ENCODE measurements at places on chromosomes 2 and 18. TPM values are rescaled to one million over a fixed set of nuclear protein-coding genes. Genes with fewer than 3 reads are reported as not detected.

DNA sequence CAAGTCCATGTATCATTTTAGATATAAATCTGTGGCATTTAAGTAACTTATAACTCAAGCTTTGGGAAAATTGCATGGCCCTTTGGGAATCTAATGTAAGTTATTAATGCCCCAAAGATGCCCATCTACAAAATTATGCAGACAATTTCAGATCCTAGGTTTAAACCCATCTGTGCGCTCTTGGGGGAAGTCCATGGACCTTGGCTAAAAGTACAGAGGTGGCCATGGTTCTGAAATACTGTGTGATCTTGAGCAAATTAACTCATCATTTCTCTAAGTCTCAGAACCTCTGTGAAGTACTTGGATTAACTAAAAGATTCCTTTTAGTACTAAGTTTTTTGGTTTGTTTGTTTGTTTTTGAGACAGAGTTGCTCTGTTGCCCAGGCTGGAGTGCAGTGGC, 19.5 kb downstream of the INPP1 start:
- no peak overlapping the region for H3K4me3 ChIP-seq
- no peak for DNase-seq
- peaks cover 28% of the 10 kb centered on the region for H3K4me1 ChIP-seq
- peaks cover 4% of the 10 kb centered on the region for H3K36me3 ChIP-seq

The TRIM54 gene
- not detected for polyA plus RNA-seq

DNA sequence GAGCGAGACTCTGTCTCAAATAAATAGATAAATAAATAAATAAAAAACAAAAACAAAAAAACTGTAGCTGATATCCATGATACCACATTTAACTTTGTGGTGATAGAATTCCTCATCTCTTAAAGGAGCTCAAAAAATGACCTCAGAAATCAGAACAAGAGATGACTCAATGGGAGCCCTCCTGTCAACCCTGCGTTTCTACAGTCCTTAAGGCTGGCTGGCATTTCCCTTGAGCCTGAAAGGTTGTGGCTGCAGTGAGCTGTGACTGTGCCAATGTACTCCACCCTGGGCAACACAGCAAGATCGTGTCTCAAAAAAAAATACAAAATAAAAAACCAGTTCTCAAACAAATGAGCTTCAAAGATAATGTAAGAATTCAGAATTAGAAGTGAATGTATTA, 40.4 kb downstream of the CHST9 start:
- H3K36me3 ChIP-seq = no peaks in the 10 kb centered on the region
- no peak overlapping the region for H3K27ac ChIP-seq
- DNase-seq = no peak

DNA sequence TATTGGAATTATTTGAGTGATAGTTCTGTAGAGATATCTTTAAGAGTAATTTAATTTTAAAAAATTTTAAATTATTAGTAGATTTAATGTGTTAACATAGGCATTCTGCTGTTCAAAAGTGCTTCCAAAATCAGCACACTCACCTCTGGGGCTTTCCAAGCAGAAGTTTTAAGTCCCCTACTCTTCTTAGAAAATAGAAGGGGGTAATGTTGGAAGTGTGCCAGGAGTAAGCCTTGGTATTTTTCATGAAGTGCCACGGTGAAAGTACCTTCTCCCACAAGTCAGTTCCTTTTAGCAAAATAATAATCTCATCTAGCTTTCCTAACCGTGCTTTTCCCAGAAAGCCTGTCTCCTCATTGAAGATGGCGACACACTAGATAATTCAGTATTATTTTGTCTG, 3.9 kb upstream of the TNFRSF11A start:
- DNase-seq = no peak
- no peak overlapping the region for H3K4me3 ChIP-seq
- no peaks in the 10 kb centered on the region for H3K36me3 ChIP-seq
- H3K27me3 ChIP-seq = peaks cover 25% of the 10 kb centered on the region
- no peak overlapping the region for H3K27ac ChIP-seq
- H3K4me1 ChIP-seq = peaks cover 16% of the 10 kb centered on the region

The WDR75 gene
- polyA plus RNA-seq = 17.5 TPM

The IL1B gene
- polyA plus RNA-seq = not detected

DNA sequence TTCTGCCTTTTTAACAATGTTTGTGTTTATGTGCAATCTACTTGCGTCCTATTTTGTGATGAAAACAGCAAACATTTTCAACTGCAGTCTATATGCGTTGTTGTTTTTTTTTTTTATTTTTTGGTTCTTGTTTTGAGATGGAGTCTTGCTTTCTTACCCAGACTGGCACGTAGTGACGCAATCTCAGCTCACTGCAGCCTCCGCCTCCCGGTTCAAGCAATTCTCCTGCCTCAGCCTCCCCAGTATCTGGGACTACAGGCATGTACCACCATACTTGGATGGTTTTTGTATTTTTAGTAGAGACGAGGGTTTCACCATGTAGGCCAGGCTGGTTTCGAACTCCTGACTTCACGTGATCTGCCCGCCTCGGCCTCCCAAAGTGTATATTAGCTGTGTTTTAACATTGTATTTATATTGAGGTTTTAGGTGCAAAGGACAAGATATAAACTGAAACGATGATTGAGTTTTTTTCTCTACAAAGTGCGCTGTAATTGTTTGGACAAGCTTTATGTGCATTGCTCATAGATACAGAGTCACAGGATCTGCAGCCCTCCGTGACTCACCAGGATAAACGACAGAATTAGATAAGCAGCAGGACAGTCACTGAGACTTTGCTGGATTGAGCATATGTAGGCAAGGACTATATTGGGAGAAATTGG, 17.4 kb downstream of the CDH7 start:
- H3K4me1 ChIP-seq = no peaks in the 10 kb centered on the region
- H3K27ac ChIP-seq = no peak overlapping the region
- no peaks in the 10 kb centered on the region for H3K36me3 ChIP-seq
- H3K27me3 ChIP-seq = no peaks in the 10 kb centered on the region
- no peak for DNase-seq
- H3K4me3 ChIP-seq = no peak overlapping the region

- H3K4me3 ChIP-seq = no peak overlapping the region
- no peaks in the 10 kb centered on the region for H3K27me3 ChIP-seq
- H3K27ac ChIP-seq = no peak overlapping the region
- peaks cover 8% of the 10 kb centered on the region for H3K4me1 ChIP-seq
- DNase-seq = no peak
- H3K36me3 ChIP-seq = peaks cover 100% of the 10 kb centered on the region
Measured at GRCh38 chr2:54624591-54625071, 98.8 kb upstream of the EML6 start.

GRCh38 chr2:183495589-183496267, 371.5 kb downstream of the NUP35 start:
- H3K4me3 ChIP-seq = no peak overlapping the region
- H3K36me3 ChIP-seq = no peaks in the 10 kb centered on the region
- no peaks in the 10 kb centered on the region for H3K27me3 ChIP-seq
- no peak for DNase-seq

GRCh38 chr2:127219171-127220070, 678 bp downstream of the CYP27C1 start:
- no peak overlapping the region for H3K27ac ChIP-seq
- DNase-seq = no peak
- peaks cover 19% of the 10 kb centered on the region for H3K36me3 ChIP-seq
- peaks cover 65% of the 10 kb centered on the region for H3K27me3 ChIP-seq
- peak overlapping the region; percentile 83 for H3K4me3 ChIP-seq

Measured in naive thymus-derived CD8-positive, alpha-beta T cell (primary cell).